ENCODE measurements at places on chromosomes 6 and 20.

- no peak for DNase-seq
Measured at GRCh38 chr20:32871627-32872160, 13.0 kb downstream of the EFCAB8 start.

DNA sequence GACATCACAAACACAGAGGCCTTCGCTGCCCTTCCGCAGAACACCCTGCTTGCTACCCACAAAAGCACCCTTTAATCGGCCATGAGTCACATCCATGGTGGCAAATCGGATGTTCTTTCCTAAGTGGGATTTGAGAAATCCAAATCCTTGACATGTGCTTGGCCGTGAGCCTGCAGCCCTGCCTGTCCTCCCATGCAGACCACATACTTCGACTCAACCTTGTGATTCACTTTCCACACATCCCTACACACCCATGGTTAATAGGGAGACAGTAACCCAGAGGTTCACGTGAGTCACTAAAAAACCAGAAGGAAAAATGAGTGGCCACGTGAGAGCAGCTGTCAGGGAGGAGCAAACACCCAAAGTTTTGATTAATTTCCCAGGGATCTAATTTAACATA, 19.4 kb downstream of the RAMACL start:
- DNase-seq, result peak; percentile 96

DNA sequence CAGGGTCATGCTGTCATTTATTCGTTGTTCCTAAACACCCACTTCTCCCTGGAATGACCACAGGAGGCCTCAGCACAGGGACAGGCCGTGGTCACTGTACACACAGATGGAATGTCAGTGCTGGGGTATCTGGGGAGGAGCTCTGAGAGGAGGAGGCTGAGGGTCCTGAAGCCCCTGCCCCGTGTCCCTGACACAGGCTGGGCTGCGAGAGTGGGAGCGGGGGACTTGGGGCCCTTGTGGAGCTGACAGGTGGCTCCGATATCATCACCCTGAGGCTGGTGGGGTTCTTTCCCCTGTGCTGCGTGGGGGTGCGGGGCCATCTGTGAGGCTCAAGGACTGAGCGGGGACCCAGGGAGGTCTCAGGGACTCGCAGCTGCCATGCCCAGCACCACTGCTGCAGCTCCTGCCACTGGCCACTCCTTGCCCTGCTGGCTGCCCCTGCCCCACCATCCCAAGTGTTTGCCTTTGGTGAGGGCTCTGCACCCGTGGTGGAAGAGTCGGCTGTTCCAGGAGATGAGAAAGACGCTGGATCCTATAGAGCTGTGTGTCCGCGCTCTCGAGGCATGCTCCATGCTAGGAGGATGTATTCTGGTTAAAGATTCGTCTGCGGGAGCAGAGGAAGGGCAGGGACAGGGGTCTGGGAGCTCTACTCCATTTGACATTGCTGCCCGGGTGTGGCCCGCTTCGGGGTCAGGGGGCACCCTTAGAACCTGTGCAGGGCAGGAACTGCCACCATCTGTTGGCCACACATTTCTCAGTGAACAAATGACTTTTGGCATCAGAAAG, 18.9 kb downstream of the NPEPL1 start:
- DNase-seq, result no peak

DNA sequence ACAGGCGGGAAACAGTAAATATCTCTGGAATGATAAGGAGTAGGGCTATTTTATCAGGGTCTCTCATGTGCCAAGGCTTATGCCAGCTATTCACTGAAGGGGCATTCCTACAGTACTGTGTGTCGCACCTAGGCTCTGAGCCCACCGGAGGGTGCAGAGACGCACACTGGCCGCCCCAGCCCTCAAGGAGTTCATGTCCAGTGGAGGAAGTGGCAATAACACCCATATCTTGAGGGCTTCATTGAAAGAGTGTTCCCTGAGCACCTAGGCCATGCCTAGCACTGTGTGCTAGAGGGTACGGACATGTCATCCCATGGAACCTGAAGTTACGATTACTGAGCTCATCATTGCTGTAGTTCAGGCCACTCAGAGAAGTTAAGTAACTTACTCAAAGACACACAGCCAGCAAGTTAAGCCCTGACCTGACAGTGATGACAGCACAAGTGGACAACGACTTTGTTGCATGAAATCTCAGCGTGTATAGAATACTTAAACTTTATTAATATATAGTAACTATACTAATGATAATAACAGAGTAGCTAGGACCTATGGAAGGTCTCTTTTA, 8.7 kb downstream of the CCN5 start:
- no peak for DNase-seq

DNA sequence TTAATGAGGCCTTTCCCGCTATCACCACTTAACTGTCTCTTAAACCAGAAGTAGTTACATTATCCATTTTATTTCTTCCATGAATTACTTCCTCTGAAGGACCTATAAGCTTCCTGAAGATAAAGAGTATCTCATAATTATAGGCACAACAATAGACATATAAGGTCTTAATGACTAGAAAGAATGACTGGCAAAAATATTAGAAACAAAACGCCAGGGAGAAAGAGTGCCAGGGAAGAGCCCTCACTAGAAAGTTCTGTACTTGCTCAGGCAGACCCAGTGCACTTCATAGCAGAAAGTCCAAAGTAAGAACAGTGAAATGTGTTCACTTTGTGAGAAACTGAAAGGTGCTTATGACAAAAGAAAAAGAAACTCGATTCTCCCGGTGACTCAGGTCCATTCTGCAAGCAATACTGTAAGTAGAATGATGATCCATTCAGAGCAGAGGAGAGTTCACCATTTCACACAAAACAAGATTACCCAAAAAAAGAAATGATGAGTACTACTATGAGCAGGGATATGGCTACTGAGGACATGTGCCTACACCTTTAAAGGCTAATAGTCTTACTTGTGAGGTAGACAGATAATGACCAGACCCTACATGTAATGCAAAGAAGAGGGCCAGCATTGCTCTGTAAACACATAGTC, 5.5 kb downstream of the ZNF334 start:
- DNase-seq, result no peak

- DNase-seq, result no peak
Measured at GRCh38 chr20:53769041-53769440, 175.4 kb upstream of the ZNF217 start.

GRCh38 chr6:35275744-35276260, 16.3 kb downstream of the ZNF76 start:
- no peak for DNase-seq

- no peak for DNase-seq
Measured at GRCh38 chr6:62323818-62324431, 37.9 kb upstream of the KHDRBS2 start.

GRCh38 chr6:154319231-154319858, 37.3 kb downstream of the IPCEF1 start:
- peak; percentile 91 for DNase-seq

- DNase-seq, result no peak
Measured at GRCh38 chr20:43295781-43296180, 106.1 kb upstream of the PTPRT start.

DNA sequence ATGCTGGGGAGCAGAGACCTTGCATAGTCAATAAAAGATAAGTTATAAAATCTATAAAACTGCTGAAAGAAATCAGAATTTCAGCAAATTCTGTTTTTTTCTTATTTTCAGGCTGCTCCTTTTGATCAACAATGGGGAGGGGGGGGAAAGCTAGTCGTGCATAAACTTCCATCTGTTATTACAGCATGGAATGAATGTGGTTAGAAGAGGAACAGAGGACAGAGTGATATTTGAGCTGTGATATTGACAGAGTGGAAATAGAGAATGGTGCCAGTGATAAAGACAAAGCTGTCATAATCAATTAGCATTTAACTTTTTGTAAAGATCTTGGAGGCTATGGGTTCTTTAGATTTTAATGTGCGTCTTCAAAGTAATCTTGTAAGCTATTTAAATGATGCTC, 43.4 kb upstream of the QKI start:
- DNase-seq, result no peak

DNA sequence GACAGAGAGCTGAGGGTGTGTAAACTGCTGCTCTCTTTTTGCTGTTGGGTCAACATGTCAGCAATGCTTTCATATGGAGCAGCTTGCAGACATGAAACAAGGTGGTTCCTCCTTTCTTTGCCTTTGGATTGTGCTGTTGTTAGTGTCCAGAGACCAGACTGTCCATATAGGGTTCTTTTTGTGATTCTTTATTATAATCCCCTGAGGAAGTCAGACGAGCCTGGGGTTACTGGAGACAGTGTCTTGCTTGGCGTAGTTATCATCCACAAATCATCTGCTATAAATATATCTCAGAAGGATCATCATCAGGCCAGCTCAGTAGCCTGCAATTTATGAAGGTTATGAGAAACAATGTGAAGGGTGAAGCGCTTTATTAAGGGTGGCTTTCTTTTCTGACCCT, 2.3 kb upstream of the ADGRB3 start:
- DNase-seq, result no peak

- no peak for DNase-seq
Measured at GRCh38 chr6:145689529-145689928, 45.8 kb downstream of the EPM2A start.

DNA sequence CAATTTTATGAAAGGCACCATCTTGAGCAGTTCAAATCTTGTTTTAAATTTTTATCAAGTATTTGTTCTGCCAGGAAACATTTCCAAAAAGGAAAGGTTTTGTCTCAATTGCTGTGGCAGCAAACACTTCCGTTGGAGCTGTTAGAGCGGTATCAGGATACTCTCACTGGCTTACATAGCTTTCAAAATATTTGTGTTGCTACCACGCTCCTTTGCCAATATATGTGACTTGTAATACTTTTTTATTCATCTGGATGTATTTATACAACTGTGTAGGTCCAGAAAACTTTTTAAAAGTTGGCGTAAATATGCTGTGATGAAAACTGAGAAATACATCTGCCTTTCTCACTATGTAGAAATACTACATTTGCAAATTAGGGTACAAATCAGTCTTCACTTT, 37.8 kb upstream of the NHSL1 start:
- peak; percentile 86 for DNase-seq

DNA sequence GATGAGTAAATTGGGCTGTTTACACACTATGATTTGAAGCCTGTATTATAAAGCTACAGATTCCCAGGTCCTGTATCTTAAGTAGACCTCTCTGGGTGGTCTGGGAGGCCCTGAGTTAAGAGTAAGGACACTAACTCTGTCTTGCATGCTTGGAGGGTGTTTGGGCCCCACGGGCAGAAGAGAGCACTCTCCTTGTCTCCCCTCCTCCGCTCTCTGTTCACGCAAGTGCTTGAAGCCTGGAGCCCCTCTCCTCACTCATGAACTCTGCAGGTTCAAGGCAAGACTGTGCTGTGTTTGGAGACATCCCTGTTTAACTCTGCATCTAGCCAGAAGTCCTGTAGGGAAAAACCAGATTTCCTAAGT, 154.0 kb downstream of the ZDHHC14 start:
- DNase-seq, result no peak

- DNase-seq, result no peak
Measured at GRCh38 chr6:44006872-44007303, 120.4 kb downstream of the MRPL14 start.

DNA sequence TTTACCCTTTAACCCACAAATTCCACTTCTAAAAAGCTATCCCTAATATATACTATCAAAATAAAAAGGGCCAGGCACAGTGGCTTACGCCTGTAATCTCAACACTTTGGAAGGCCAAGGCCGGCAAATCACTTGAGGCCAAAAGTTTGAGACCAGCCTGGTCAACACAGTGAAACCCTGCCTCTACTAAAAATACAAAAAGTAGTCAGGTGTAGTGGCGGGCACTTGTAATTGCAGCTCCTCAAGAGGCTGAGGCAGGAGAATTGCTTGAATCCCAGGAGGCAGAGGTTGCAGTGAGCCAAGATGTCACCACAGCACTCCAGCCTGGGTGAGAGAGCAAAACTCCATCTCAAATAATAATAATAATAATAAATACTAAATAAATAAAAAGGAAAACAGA, 82.5 kb downstream of the TRIM27 start:
- no peak for DNase-seq

- DNase-seq, result peak; percentile 93
Measured at GRCh38 chr6:87756858-87757257, 54.8 kb upstream of the AKIRIN2 start.

DNA sequence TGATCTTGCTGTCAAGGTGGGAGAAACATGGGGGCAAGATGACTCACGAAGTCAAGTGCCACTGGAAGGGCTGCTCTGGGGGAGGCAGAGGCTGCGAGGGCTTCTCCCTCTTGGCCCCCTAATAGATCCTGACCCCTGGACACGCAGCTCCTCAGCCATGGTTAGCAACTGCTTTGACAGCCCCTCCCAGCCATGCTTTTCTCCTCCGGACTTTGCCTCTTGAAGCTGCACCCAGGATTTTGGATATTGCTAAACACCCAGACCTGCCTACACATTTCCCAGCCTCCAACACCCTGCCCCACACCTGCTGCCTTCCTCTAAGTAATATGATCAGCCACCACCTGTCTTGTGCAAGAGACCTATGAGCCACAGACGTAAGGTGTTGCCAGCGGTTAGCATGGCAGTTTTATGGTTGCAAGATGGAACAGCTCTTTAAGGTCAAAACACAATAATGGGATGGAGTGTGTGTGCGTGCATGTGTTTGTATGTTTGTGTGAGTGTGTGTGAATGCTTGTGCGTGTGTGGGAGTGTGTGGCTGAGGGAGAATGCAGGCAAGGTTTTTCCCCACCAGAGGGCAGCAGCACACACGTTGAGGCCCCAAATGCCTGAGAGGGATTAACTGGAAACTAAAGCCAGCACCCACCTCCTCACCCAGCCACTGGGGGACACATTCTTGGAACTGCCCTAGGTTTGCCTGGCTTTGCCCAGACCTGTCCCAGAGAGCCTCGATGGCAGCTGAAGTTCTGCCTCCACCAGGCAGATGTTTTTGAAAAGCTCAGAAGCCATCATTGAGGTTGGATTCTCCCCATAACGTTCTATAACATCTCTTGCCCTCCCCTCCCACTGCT, 2.5 kb downstream of the IP6K3 start:
- peak; percentile 72 for DNase-seq

DNA sequence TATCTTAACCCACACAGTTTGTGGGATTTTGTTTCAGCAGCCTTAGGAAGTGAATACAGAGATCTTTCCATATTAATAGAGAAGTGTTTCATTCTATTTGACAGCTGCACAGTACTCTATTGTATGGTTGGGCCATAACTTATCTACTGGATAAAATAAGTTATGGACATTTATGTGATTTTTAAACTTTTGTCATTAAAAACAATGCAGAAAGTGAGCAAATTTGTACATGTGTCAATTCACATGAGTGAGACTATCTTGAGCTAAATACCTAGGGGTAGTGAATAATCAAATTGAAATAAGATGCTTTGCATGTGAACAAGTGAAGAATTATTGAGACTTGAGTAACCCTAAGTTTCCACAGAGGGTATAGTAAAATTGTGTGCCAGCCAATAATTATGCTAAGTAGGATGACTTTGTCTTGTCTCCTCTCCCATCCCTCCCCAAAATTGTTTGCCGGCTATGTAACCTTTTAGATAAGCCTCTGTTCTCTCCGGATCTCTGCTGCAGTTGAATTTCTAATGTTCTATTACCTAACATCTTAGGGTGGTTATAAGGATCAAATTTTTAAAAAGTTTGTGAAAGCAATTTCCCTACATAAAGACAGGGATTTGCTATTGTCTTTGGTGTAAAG, 33.3 kb upstream of the TPBG start:
- no peak for DNase-seq

DNA sequence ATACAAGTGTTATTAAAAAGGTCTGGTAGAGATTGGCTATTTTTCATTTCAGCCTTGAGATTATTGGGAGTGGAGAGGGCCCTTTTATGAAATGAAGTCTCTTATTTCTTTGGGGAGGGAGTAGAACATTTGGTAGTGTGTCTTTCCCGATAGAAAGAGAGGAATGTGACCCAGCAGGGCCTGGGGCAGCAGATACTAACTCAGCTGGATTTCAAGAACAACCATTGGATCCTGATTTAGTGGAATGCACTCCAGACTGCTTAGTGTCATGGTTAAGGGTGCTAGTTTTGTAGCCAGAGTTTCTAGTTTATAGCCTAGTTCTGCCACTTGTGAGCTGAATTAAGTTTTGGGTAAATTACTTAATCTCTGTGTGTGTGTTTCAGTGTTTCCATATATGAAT, 18.4 kb upstream of the FLRT3 start:
- DNase-seq, result no peak

All from AG10803 (cell line).